SJSA1 (cell line): ENCODE measurements at places on chromosomes 4 and X. TPM values are rescaled to one million over a fixed set of nuclear protein-coding genes. Genes with fewer than 3 reads are reported as not detected.

DNA sequence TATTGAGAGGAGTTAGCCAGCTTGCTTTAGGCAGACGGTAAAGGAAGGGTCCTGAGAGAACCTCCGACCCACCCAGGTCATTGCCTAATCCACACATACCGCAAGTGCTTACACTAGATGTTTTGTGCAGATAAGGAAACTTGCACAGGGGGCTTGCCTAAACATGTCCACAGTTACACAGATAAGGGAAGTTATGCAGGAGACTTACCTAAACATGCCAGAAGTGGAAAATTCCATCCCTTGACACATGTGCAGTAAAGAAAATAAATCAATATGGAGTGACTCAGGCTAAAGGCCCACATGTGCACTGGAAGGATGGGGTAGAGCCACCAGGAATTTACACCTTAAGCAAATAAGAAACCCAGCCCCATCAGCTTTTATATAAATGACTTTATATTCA is 232.8 kb upstream of the HDX start:
- DNase-seq: no peak

- DNase-seq: no peak
Observed at GRCh38 chrX:147827070-147827469, 84.6 kb upstream of the FMR1 start.

GRCh38 chr4:183936047-183936446 is 30.9 kb downstream of the STOX2 start:
- DNase-seq: no peak

UCP1 gene
- total RNA-seq: not detected in 2 replicates

DNA sequence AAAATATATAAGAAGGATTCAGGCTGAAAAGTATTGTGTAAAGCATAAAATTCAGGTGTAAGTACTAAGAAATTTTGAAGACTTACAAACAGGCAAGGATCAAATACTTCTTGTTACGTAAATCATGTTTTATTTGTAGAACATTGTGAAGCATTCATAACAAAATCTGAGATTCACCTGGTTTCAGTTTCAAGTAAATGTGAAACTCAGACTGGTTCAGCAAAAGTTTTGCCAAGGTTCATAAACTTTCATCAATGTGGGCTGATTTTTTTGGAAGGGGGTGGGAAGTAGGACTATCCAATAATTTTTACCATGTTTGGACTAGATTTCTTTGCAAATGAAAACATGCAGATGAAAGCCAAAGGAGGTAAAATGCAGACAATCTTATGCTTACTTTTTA is 527.7 kb downstream of the ANKRD50 start:
- DNase-seq: no peak

- no peak for DNase-seq
Observed at GRCh38 chrX:10350221-10350620, 193.4 kb downstream of the CLCN4 start.

DNA sequence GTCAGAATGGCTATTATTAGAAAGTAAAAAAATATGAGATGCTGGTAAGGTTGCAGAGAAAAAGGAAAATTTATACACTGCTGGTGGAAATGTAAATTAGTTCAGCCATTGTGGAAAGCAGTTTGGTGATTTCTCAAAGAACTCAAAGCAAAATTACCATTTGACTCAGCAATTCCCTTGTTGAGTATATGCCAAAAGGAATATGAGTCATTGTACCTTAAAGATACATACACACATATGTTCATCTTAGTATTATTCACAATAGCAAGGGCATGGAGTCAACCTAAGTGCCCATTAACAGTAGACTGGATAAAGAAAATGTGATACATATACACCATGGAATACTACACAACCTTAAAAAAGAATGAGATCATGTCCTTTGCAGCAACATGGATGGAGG is 148.2 kb downstream of the COMMD8 start:
- no peak for DNase-seq

GRCh38 chr4:185018834-185019455 is 655 bp downstream of the HELT start:
- DNase-seq: no peak

DNA sequence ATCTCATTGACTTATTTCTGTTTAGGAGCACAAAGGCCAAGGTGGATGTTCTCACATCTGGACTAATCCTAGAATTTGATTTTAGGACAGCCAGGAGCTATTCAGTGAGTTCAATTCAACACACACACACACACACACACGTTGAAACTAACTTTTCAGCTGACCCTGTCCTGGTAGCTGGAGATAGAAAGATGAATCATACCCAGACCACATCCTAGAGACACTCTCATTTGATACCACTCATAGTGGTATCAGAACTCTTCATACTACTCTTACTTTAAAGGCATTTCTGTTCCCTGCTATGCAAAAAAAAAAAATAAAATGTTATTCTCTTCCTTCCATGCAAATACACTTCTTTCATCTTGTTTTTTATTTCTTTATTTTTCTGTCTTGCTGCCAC is 36.7 kb downstream of the KLF8 start:
- DNase-seq: no peak

- no peak for DNase-seq
Observed at GRCh38 chrX:150421816-150422215, 58.7 kb downstream of the MAMLD1 start.

GRCh38 chr4:38449506-38450174 is 214.4 kb upstream of the KLF3 start:
- DNase-seq: peak; percentile 4

ARHGAP4 gene
- 0.63 TPM in 1 of 2 replicates, not detected in the other for total RNA-seq

DNA sequence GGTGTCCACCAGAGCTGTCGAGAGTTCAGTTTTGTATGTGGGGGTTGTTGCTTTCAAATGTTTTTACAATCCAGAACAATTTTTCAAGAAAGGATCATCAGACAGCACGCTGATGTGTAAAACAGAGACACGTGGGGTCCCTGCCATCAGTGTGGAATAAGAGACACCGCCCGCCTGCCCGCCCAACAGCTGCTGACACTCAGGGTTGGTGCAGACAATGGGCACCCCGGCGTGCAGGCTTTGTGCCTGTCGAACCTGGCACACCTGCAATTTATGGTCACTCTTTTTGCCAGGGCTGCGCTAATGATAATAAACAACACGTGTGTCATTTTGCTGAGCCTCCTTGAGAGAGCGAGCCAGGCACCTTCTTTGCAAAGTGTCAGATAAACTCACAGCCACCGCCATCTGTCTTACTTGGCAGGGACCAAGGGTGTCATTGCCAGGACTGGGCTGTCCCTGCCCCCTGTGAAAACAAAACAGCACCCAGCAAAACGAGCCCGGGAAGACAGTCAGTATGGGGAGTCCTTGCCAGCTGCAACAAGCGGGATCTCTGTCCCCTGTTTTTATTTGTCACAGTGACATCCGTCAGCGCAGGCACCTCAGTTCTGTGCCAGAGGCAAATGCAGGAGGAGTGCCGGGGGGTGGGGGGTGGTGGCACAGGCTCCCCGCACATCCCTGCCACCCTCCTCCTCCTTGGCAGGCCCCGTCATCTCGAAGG is 69.1 kb downstream of the PSAPL1 start:
- no peak for DNase-seq

DNA sequence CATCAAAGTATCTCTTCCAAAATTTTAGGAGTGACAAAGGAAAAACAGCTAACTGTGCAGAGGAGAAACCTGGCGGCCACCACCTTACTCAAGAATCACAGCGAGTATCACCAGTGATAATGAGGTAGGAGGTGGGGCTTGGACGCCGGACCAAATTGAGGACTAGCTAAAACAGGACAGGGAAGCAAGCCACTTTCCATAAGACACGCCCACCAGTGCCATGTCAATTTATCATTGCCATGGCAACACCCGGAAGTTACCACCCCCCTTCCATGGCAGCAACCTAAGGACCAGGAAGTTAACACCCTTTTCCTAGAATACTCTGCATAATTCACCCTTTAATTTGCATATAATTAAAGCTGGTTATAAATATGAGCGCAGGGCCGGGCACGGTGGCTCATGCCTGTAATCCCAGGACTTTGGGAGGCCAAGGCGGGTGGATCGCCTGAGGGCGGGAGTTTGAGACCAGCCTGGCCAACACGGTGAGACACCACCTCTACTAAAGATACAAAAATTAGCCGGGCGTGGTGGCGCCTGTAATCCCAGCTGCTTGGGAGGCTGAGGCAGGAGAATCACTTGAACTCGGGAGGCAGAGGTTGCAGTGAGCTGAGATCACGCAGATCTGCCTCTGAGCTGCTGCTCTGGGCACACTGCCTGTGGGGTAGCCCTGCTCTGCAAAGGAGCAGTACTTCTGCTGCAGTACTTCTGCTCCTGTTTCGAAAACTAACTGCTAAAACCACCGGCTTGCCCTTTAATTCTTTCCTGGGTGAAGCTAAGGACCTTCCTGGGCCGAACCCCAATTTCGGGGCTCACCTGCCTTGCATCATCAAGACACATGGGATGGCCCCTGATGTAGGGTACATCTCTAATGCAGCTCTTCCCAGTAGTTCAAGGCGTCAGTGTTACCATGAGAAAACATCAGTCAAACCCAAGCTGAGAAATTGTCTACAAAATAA is 116.7 kb downstream of the HMX1 start:
- no peak for DNase-seq
